Naive B cell (primary cell): ENCODE measurements at places on chromosomes 13 and 19.

GRCh38 chr19:28586474-28586873, 626.5 kb downstream of the UQCRFS1 start:
- DNase-seq = no peak
- H3K36me3 ChIP-seq = no peaks in the 10 kb centered on the region
- H3K27me3 ChIP-seq = peaks cover 6% of the 10 kb centered on the region
- H3K27ac ChIP-seq = peak overlapping the region; percentile 15
- no peak overlapping the region for H3K4me3 ChIP-seq
- peaks cover 23% of the 10 kb centered on the region for H3K4me1 ChIP-seq

DNA sequence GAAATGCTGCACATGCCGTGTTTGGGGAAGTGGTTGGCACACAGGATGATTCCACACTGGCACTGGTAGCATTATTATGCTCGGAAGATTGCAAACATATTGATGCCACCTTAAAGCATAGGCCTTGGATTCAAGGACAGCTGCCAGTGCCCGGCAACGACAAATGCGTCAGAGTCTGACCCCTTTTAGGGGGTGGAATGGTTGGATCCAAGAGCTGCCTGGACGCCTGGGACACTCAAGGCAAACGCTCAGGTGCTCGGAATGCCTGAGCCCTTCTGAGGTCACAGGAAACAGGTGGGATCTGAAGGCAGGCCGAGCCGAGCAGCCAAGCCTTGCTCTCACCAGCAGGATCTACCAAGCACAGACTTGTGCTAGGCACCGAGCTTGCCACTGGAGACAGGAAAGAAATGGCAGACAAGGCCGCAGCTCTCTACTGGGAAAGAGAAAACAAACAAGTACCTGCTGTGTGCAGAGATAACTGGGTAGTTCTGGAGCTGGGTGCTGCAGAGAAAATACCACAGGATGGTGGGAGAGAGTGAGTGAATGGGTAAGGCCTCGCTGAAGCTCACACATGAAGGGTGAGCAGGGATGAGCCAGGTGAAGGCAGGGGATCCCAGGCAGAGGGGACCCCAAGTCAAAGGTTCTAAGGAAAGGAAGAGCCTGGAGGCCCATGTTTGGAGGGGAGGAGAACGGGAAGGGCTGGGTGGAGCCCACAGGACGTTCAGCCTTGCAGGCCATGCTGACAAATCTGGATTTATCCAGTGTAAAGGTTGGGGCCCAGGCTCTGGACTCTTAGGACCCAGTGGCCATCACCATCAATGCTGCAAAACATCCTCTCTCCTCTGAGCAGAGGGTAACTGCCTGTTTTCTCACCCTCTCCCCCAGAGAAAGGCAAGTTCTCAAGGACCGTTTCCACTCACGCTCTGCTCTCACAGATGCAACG, 9.2 kb downstream of the RANBP3 start:
- no peaks in the 10 kb centered on the region for H3K36me3 ChIP-seq
- H3K27me3 ChIP-seq = no peaks in the 10 kb centered on the region
- peaks cover 85% of the 10 kb centered on the region for H3K4me1 ChIP-seq
- H3K4me3 ChIP-seq = no peak overlapping the region
- no peak overlapping the region for H3K27ac ChIP-seq
- no peak for DNase-seq

DNA sequence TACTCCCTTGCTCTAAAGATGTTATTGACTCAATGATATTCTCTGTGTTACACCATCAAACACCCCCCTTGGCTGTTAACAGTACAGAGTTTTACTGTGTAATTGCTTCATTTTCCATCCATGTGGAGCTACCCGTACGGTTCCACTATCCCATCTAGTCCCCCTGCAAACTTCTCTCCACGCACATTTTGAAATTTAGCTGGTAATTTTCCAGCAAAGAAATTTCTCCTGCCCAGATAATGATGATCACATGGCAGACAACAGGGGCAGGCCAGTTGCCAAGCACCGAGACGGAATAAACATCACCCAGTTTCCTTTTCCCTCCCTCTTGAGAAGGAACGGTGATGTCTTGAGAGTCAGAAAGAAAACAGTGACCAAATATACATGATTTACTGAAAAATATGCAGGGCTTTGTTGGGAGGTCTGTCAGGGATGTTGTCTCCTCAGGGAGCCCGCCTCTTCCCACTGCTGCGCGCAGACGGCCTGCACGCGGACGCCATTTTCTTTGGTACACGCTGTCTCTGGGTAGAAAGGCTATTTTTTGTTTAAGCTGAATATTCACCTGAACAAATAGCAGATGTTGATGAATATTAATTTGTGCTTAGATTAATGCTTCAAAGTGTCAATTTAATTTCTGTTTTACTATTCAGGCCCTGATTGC, 109.9 kb downstream of the OLFM4 start:
- H3K27me3 ChIP-seq = no peaks in the 10 kb centered on the region
- no peak overlapping the region for H3K27ac ChIP-seq
- no peaks in the 10 kb centered on the region for H3K36me3 ChIP-seq
- no peak for DNase-seq
- no peaks in the 10 kb centered on the region for H3K4me1 ChIP-seq
- H3K4me3 ChIP-seq = no peak overlapping the region

- DNase-seq = no peak
- H3K27me3 ChIP-seq = no peaks in the 10 kb centered on the region
- H3K4me3 ChIP-seq = no peak overlapping the region
- H3K27ac ChIP-seq = no peak overlapping the region
Measured at GRCh38 chr19:16235811-16236652, 38.3 kb downstream of the AP1M1 start.

GRCh38 chr19:2887391-2887914, 13.3 kb upstream of the ZNF57 start:
- H3K4me3 ChIP-seq = no peak overlapping the region
- peak overlapping the region; percentile 2 for H3K27ac ChIP-seq
- H3K36me3 ChIP-seq = no peaks in the 10 kb centered on the region
- DNase-seq = peak; percentile 35
- no peaks in the 10 kb centered on the region for H3K27me3 ChIP-seq
- peaks cover 18% of the 10 kb centered on the region for H3K4me1 ChIP-seq

- peak overlapping the region; percentile 77 for H3K4me3 ChIP-seq
- DNase-seq = no peak
- H3K36me3 ChIP-seq = peaks cover 4% of the 10 kb centered on the region
- H3K27me3 ChIP-seq = no peaks in the 10 kb centered on the region
- peaks cover 69% of the 10 kb centered on the region for H3K4me1 ChIP-seq
- H3K27ac ChIP-seq = peak overlapping the region; percentile 100
Measured at GRCh38 chr19:38036707-38037611, 130.0 kb downstream of the SIPA1L3 start.

- H3K4me1 ChIP-seq = no peaks in the 10 kb centered on the region
- H3K4me3 ChIP-seq = no peak overlapping the region
- peaks cover 12% of the 10 kb centered on the region for H3K27me3 ChIP-seq
- no peak for DNase-seq
- no peak overlapping the region for H3K27ac ChIP-seq
Measured at GRCh38 chr19:33712268-33712667, 84.4 kb upstream of the KCTD15 start.

DNA sequence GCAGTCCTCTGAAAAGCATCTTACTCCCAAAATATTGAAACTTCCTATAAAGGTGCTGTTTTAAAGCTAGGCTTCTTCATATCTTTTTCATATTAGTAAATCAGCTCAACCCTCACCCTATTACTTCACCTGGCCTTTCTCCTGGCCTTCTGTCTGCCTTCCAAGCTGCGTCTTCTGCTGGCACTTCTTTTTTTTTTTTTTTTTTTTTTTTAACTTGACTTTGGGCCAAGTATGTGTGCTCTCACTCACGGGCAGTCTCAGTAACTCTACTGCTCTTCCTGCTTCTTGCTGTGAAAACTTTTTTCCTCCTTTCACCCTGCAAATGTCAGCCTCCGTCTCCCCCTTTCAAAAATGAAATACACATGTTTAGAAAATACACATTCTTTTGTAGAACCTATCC, 41.2 kb upstream of the KCTD4 start:
- H3K36me3 ChIP-seq = peaks cover 7% of the 10 kb centered on the region
- H3K4me1 ChIP-seq = peaks cover 5% of the 10 kb centered on the region
- no peak for DNase-seq
- H3K27me3 ChIP-seq = no peaks in the 10 kb centered on the region
- H3K27ac ChIP-seq = no peak overlapping the region

DNA sequence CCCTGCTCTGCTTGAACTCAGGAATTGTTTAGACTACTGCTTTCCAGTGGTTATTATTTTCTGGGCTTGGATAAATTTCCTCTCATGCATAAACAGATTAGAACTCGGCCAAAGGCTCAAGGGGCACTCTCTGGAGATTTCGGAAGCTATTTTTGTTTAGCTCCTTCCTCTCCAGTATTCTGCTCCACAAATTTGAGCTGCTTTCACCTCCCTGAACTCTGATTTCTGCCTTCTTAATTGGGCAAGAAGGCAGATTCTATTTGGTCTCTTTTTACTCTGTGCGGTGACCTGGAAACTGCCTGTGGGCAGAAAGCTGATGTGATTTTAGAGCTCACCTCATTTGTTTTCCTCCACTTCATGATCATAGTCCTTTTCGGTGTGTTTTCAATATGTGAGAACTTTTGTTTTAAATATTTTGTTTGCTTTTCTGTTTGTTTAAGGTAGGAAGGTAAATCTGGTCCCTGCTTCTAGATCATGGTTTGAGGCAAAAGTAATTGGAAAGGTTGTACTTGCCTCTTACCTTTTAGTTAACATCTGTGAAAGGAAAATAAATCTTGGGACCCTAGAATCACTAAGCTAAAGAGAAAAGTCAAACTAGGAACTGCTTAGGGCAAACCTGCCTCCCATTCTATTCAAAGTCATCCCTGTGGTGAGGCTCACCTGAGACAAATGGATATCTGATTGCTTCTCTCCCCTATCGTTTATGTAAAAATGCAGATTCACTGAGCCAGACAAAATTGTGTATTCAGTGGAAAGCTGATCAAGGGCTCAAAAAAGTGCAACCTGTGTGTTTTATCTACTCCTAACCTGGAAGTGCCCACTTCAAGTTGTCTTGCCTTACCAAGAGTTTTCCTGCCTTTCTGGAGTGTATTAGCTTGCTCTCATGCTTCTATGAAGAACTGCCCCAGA, 714.7 kb upstream of the PCDH20 start:
- DNase-seq = no peak
- no peaks in the 10 kb centered on the region for H3K36me3 ChIP-seq
- H3K4me1 ChIP-seq = no peaks in the 10 kb centered on the region
- H3K27ac ChIP-seq = no peak overlapping the region
- no peaks in the 10 kb centered on the region for H3K27me3 ChIP-seq

- no peak overlapping the region for H3K4me3 ChIP-seq
- no peak overlapping the region for H3K27ac ChIP-seq
- no peaks in the 10 kb centered on the region for H3K27me3 ChIP-seq
- no peaks in the 10 kb centered on the region for H3K36me3 ChIP-seq
Measured at GRCh38 chr13:21051675-21052074, 9.7 kb downstream of the LATS2 start.

- no peak for DNase-seq
- no peaks in the 10 kb centered on the region for H3K27me3 ChIP-seq
- H3K36me3 ChIP-seq = peaks cover 50% of the 10 kb centered on the region
- H3K4me1 ChIP-seq = no peaks in the 10 kb centered on the region
Measured at GRCh38 chr13:60501236-60501635, 104.2 kb downstream of the TDRD3 start.

GRCh38 chr13:40158218-40158617, 502.8 kb downstream of the COG6 start:
- peaks cover 18% of the 10 kb centered on the region for H3K4me1 ChIP-seq
- H3K36me3 ChIP-seq = no peaks in the 10 kb centered on the region
- H3K27ac ChIP-seq = no peak overlapping the region

DNA sequence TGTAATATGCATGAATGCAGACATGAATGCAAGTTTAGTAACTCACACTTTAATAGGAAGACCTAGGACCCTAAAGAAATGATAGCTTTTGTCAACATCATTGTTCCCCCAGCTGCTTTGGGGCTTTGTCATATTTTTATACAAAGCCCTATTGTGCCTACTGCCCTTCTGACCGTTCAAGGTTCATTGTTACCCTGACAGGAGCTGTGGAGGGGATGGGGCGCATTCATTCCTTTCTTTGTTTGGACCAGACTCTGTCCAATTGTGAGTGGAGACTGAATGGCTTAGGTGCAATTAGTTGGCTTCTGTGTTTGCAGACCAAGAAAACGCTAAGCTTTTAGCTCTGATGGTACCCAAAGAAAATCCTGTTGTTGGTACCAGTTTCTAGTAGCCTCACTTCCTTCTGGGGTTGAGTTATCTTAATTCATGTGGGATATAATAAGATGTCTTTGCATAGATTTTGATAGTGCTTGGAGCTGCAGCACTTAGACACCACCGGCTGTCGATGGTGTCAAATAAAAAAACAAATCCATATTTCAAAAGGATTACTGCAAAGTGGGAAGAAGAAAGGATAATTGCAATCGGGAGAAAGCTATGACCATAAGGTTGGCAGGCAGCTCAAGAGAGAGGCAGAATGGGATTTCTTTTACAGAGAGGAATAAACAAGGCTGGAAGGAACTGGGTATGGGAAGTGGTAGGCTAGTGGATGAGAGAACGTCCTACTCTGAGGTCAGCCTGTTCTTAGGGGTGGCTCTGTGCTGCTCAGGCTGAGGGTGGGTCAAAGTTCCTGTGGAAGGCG, 133.9 kb upstream of the TMTC4 start:
- peaks cover 13% of the 10 kb centered on the region for H3K27me3 ChIP-seq
- H3K4me3 ChIP-seq = no peak overlapping the region
- H3K36me3 ChIP-seq = no peaks in the 10 kb centered on the region
- H3K27ac ChIP-seq = no peak overlapping the region
- H3K4me1 ChIP-seq = no peaks in the 10 kb centered on the region
- DNase-seq = no peak

GRCh38 chr19:3625996-3626472, 556 bp downstream of the CACTIN start:
- no peaks in the 10 kb centered on the region for H3K36me3 ChIP-seq
- peak overlapping the region; percentile 99 for H3K4me3 ChIP-seq
- DNase-seq = no peak
- peak overlapping the region; percentile 4 for H3K27ac ChIP-seq

DNA sequence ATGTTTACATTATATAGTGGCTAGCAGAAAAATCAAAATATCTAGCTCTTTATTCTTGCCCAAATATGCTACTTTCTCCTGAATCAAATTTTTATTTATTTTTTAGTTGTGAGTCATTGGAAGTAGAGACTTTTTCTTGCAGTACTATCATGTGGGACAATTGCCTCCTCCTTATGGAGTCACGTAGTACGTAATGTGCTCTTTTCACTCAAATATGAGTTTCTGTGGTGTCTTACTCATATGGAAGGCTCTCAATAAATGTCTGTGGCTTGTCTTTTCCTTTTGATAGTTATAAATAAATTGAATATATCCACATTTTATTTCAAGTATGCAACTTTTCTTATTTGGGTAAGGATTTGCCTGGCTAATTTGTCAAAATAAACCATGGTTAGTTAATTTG, 1411.0 kb upstream of the SLC10A2 start:
- no peaks in the 10 kb centered on the region for H3K4me1 ChIP-seq
- H3K27me3 ChIP-seq = no peaks in the 10 kb centered on the region
- H3K36me3 ChIP-seq = no peaks in the 10 kb centered on the region
- no peak overlapping the region for H3K4me3 ChIP-seq
- no peak overlapping the region for H3K27ac ChIP-seq
- DNase-seq = no peak

- DNase-seq = no peak
- H3K4me1 ChIP-seq = peaks cover 36% of the 10 kb centered on the region
- no peaks in the 10 kb centered on the region for H3K27me3 ChIP-seq
- H3K4me3 ChIP-seq = peak overlapping the region; percentile 99
Measured at GRCh38 chr19:39125199-39125553, 410 bp upstream of the PAK4 start.
